ENCODE measurements at places on chromosomes 12 and 14.

DNA sequence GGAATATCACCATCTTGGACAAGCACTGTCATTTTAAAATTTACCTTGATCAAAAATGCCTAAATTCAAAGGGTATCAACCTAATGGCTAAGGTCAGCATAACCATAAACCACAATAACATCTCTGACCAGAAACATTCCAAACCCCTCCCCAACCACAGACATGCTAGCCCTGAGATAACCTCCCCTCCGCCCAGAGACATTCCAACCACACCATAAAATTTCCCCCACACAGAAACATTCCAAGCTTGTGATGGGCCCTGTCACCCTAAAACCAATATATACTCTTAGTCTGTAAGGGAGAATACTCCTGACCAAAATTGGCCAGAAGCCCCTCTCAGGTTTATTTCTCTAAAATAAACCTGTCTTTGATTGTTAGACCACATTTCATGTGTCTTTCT lies 17.7 kb downstream of the EPYC start:
- ATAC-seq, result no peak

GRCh38 chr12:24378548-24379407 lies 429.3 kb upstream of the SOX5 start:
- ATAC-seq, result no peak

DNA sequence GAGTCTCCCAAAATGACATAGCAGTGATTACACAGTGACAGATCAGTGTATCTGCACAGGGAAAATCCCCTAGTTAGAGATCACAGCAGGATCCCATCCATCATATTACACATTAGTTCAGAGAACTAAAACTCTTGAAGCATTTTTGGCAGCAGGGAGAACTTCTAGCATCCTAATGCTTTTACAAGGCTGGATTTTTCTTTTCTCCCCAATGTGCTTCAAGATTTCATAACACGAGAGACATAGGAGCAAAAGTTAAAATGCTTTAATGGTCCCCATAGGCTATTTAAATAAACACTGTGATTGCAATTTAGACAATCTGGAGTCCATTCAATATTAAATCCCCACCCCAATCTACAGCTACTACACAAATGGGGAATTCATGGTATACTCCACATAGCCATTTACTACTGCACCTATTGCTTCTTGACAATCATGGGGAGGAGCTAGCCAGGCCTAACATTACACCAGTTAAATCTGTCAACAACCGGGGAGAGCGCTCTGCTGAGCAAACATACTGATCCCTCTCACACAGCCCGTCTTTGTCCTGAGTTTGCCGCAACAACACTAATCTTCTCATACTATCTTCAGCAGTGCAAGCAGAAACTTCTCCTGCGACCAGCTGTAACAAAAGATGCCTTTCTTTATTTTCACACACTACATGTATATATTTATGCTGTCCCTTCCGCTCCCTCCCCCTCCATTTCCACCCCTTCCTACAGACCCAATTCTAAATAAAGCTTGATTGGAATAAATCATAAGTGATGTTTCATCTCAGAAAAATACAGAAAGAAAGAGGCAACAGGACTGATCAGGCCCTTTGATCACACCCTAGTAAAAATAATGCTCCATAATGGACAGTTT lies 120.3 kb upstream of the SOX5 start:
- ATAC-seq, result no peak

GRCh38 chr12:50695961-50696360 lies 67.9 kb upstream of the ATF1 start:
- no peak for ATAC-seq

GRCh38 chr12:11446372-11446771 lies 51.0 kb upstream of the PRB2 start:
- no peak for ATAC-seq

DNA sequence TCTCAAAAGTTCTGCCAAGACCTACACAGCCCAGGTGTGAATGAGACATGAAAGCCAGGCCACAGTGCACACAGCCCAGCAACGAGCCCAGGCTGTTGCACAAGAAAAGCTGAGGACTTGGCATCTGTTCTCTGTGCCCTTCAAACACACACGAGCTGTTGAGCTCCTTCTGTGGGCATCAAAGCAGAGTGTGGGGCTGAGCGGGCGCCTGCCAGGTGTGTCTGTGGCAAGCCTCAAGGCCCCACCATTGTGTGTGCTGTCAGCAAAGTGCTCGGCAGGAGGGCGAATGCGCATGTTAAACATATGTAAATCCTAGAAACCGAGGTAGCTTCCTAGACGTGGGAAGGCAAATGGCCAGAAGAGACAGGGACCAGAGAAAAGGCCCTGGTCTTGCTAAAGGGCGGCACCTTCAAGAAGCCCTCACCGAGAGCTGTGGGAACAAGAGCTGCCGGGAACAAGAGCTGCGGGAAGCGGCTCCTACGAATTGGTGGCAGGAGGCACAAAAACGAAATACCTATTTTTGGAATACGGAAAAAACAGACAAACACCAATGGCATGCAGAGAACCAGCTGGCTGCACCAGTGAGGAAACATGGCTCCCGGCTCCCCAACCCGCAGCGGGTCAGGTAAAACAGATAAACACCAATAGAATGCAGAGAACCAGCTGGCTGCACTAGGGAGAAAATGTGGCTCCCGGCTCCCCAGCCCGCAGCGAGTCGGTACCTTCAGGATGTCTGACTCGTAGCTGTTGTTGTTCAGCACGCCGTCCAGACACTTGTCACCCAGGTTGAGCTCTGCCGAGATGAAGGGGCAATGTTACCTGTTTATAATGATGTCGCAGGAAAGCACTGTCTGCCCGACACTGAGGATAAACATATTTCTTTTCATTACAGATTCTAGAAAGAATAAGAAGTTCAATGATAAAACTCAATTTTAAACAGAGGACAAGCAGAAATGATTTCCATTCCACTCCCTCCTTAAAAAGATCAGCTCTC lies 19.0 kb upstream of the GOLGA3 start:
- ATAC-seq, result no peak

DNA sequence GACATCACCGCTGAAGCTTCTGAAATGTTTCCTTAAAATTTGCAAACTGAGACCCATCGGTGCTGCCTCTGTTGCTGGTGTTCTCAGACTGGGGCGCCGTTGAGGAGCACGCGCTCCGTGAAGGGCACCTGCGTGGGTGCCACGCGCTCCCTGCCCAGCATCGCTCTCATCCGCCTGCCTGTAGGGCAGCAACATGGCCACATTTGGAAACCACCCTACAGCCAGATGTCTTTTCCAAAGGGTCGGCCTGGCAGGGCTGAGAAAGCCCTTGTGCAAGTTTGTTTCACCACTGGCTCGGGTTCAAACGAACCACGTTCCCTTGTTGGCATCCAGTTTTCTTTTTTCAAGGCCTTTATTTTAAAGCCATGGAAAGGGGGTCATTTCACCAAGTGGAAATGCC lies 13.9 kb downstream of the ADGRD1 start:
- ATAC-seq, result no peak
